Activated T-cell treated with anti-CD3 and anti-CD28 coated beads for 48 hours (primary cell): ENCODE measurements at places on chromosomes 7 and 10.

GRCh38 chr7:29649876-29650275 lies 86.2 kb downstream of the PRR15 start:
- DNase-seq = no peak

DNA sequence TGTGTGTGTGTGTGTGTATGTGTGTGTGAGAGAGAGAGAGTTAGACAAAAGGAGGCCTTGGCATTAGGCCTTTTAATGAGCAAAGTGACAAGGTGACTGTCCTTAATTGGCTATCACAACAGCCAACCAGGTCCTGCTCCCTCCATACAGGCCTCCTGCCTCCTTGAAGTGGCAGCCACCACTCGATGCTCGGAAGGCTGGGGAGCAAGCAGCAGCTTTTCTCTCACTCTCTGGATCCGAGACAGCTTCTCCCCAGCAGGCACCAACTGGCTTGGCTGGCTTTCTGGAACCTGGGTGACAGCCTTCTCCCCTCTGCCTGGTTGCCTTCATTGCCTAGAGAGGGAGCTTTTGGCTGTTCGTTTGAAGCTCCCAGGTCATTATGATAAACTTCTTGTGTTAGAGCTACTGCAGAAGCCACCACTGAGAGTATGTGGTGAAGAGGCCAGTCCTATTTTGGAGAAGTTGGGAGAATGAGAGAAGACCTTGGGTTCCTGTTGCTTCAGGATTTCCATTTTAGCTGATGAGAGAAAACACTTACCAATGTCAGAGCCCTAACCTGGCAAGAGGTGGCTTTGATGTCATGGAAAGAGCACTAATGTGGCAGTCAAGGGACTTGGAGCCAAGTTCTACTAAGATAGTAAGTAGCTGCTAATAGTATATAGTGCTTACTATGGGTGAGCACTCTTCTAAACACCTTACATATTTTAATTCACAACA lies 37.6 kb downstream of the RPS24 start:
- DNase-seq = no peak

GRCh38 chr10:132346806-132347205 lies 14.8 kb downstream of the LRRC27 start:
- DNase-seq = no peak

DNA sequence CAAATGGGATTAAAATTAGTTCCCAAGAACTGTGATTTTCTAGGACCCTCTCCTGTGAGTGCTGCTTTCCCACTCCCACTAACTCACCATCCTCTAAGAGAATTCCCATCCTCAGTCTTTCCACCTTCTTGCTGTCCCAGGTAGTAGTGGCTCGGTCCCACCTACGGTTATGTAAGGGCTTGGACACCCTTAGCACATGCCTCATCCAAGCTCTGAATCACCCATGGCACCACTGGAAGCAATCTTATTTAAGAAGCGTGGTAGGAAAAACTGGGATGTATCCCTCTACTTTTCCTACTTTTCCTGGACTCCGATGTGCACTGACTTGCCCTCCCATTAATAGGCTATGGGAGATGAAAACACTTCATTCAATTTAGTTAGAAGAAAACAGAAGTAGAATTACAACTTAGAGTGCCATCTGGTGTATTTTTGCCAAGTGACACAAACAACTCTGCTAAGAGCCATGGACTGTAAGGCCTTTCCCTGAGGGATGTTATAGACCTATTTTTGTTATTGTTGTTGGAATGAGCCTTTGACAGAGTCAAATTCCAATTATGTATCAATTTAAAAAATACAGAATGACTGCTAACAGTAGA lies 13.7 kb upstream of the ANKRD22 start:
- DNase-seq = no peak
